NCI-H2171 treated with DMSO at 0.1 percent for 48 hours (cell line): ENCODE measurements at places on chromosomes 12 and 14.

DNA sequence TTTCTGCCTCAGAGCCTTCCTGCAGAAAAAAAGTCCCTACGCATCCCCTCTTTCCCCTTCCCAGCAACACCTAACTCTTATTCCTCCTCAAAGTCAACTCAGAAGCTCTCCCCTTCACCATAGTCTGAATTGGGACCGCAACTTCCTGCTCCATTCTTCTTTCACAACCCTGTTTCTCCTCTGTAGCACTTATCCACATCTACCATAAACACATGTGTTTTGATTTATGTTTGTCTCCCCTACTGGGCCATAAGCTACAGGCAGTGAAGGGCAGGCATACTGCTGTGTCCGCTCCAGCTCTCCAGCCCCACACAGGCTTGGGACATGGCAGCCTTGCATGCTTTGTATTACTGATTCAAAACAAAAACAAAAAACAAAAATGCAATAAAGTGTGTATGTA lies 5.9 kb downstream of the SDR9C7 start:
- DNase-seq = no peak

- DNase-seq = no peak
Measured at GRCh38 chr12:113639474-113639873, 167.8 kb upstream of the LHX5 start.

- DNase-seq = no peak
Measured at GRCh38 chr12:131747276-131748177, 36.6 kb downstream of the SFSWAP start.

DNA sequence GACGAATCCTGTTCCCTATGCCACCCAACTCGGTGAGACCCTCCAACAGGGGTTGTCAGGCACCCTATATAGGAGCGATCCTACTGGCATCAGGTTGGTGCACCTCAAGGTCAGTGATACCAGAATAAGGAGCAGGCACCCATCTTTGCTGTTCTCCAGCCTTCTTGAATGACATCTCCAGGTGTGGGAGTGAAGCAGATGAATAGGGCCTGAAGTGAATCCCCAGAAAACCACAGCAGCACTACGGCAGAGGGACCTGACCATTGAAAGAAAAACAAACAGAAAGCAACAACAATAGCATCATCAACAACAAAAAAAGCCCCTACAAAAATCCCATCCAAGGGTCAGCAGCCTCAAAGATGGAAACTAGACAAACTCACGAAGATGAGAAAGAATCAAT lies 445.2 kb upstream of the ATP2B1 start:
- DNase-seq = no peak

DNA sequence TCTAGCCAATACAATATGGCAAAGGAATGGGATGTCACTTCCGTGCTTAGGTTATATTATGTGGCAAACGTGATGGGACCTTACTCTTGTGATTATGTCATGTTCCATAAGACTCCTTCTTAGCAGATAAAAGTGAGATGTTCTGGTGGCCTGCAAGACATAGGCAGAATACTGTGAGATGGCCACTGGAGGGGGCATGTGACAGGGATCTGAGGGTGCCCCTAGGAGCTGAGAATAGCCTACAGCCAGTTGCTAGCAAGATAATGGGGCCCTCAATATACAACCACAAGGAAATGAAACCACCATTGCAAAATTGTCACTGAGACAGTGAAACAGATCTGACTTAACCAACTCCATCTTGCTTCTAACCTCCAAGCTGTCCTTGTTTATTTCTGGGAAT lies 151.4 kb upstream of the SSTR1 start:
- no peak for DNase-seq
